T-cell (primary cell): ENCODE measurements at places on chromosomes 6 and 20. TPM values are rescaled to one million over a fixed set of nuclear protein-coding genes. Genes with fewer than 3 reads are reported as not detected.

The TAAR6 gene
- not detected for total RNA-seq

The MYCT1 gene
- total RNA-seq, result 0.42 TPM

DNA sequence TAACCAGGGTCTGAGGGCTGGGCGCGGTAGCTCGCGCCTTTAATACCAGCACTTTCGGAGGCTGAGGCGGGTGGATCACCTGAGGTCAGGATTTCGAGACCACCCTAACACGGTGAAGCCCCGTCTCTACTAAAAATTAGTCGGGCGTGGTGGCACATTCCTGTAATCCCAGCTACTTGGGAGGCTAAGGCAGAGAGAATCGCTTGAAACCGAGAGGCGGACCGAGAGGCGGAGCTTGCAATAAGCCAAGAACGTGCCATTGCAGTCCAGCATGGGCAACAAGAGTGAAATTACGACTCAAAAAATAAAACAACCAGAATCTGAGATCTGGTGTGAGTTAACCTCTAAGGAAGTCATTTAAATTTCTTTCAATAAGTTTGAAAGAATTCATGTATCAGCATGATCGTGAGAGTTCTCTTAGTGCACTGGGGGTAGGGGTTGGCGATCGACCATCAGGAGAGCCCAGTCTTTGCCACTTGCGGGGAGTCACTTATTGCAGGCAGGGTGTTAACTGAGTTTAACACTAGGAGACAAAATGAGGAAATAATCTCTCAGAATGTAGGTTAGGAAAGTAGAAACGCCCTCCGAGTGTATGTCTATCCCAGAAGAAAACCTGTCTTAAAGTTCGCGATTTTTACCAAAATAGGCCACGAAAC lies 206.5 kb upstream of the ZNF184 start:
- no peaks in the 10 kb centered on the region for H3K36me3 ChIP-seq
- H3K4me1 ChIP-seq, result no peaks in the 10 kb centered on the region
- no peak overlapping the region for H3K4me3 ChIP-seq
- peaks cover 73% of the 10 kb centered on the region for H3K27me3 ChIP-seq
- DNase-seq, result no peak
- no peak overlapping the region for H3K27ac ChIP-seq

DNA sequence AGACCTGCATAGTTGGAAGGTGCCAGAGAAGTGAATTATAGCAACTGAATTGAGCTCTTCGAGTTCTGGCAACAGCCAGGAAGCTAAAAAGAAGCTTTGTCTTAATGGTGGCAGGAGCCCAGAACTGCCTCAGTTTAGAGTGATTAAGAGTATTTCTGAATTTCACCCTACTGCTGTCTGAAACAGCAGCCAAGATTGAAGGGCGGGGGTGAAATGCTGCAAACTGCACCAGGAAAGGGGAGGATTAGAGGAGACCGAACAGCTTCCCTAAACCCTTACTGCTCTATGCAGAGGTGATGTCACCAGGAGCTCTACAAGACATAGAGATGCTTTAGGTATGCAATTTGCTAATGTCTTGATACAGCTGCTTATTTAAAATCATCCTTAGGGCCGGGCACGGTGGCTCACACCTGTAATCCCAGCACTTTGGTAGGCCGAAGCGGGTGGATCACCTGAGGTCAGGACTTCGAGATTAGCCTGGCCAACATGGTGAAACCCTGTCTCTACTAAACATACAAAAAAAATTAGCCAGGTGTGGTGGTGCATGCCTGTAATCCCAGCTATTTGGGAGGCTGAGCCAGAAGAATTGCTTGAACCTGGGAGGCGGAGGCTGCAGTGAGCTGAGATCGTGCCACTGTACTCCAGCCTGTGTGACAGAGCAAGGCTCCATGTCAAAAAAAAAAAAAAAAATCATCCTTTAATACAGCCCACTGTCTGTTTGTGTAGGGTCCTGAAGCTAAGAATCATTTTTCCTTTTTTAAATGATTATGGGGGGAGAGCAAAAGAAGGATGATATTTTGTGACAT lies 91.7 kb upstream of the IYD start:
- no peaks in the 10 kb centered on the region for H3K4me1 ChIP-seq
- no peaks in the 10 kb centered on the region for H3K36me3 ChIP-seq
- H3K27ac ChIP-seq, result no peak overlapping the region

- peaks cover 2% of the 10 kb centered on the region for H3K27me3 ChIP-seq
- DNase-seq, result no peak
- no peaks in the 10 kb centered on the region for H3K36me3 ChIP-seq
Measured at GRCh38 chr6:148556410-148556809, 190.4 kb upstream of the UST start.
